ENCODE measurements at places on chromosomes 11 and 22.

DNA sequence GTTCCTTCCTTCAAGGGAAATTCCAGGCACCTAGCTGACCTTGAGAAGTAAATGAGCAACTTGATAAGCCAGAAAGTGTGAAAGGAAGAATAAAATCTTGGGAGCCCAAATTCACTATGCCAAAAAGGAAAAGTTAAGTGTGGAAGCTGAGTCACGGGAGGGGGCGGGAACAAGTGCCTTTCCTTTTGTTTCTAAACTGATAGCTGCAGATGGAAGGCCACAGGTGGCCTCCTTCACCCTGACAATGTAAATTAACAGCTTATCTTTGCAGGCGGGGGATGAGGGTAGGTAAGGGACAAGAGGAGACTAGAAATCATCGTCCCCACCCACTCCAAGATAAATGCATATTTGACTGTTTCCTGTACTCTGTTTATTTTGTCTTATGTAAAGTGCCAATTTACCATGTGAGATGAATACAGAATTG is 36.4 kb upstream of the TREH start:
- peak; percentile 94 for DNase-seq

DNA sequence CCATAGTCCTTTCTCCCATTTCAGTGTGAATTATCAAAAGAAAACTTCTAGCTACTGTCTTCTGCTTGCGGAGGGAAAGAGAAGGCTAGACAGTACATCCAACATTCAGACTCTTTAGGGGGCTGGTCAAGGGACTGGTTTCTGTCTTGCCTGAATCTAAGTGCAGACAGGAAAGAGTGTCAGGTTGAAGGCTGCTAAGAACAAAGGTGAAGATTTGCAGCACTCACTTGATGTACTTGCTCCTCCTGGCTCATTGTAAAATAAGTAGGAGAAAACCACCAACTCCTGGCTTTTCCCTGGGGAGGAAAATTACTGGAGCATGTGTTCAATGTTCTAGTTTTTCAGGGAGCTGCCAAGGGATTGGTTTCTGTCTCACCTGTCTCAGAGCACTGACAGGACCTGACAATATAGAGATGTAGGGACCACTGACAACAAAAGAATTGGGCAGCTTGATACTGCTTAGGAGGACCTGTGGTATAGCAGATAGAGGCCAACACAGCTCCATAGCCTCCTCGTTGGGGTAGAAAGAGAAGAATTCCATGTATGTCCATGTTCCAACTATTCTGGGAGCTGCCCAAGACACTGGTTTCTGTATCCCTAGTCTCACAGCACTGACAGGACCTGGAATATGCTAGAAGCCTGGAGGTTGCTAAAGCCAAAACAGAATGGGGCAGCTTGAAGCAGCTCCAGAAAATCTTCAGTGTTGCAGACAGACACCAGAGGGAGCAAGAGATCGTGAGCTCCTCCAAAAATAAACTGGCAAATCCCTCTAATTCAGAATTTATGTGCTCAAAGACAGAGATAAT is 39.7 kb upstream of the MMP12 start:
- DNase-seq: peak; percentile 81

DNA sequence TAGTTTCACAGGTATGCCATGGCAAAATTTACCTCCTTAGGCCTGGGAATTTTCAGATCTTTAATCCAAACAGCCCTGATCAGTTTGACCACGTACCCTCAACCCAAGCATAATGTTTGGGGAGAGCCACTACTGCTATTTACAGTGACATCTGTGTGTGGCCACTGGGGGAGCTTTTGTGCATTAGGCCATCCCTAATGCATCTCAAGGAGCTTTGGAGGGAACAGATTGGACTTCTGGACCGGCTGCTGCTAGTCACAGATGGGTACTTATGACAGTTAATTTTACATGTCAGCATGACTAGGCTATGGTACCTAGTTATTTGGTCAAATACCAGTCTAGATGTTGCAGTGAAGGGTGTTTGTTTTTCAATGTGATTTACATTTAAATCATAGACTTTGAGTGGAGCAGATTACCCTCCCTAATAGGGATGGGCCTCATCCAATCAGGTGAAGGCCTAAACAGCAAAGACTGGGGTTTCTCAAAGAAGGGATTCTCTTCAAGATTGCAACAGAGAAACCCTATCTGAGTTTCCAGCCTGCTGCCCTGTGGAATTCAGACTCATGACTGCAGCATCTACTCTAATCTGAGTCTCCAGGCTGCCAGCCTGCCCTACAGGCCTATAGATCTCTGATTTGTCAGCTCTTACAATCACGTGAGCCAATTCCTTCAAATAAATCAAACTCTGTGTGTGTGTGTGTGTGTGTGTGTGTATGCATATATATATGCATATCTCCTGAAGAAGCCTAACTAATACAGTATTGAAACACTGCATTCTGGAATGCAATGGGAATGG is 38.0 kb upstream of the GALNT18 start:
- DNase-seq: no peak

DNA sequence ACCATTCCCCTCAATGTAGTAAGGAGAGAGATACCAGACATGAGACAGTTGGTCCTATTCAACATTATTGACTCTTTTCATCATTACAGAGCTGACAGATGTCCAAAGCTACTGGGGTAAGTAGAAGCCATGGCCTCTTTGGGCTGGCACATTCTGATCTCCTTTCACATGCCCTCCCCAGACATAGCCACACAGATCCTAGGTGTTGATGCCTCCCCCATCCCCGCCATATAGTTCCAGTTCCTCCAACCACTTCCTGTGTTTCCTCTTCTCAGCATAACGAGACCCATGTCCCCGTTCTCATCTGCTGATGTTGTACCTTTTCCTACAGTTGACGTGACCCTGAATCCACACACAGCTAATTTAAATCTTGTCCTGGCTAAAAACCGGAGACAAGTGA is 14.0 kb downstream of the TRIM6 start:
- no peak for DNase-seq

GRCh38 chr11:69304686-69305085 is 10.7 kb downstream of the MYEOV start:
- no peak for DNase-seq

- DNase-seq: no peak
These were observed 16.6 kb upstream of the BCR start for GRCh38 chr22:23163665-23164064.

DNA sequence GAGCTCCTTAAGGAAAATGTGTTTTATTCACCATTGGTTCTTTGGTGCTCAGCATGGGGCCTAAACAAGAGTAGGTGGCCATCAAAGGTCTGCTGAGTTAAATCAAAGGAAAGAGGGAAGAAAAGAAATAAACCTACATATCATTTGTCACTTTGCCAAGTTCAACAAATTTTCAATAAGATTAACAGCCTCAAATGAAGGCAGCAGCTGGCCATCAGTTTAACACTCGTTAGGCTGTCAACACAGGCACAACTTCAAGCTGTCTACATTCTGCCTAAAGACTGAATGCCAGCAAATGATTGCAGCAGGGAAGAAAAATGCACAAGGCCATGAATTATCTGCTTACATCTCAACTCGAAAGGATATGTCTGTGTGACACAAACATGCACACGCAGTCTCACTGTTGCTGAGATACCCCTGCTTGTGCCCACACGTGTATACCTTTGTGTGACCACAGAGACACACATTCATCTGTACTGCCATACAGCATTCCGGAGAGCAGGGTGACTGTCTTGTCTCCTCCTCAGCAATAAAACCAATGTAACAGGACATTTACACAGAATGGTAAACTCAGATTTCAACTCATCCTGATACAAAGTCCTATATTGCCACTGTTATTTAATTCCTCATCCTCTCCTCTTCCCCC is 40.1 kb downstream of the TRIM66 start:
- peak; percentile 3 for DNase-seq

DNA sequence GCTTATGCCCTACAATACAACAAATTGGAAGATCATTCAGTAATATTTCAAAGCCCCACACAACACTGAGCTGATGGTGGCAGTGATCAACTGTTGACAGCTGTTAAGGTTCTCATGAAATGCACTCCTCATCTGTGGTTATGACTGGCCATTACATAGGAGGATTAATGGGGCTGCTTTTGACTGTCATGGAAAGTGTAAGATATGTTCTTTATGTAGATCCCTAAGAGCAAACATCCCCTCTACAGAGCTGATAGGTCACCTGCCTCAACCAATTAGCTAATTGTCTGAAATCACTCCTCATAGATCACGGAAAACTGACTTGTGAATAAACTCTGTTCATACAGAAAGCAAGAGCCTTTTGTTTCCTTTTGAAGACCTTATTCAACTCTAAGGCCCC is 78.1 kb downstream of the GAB2 start:
- DNase-seq: no peak

- no peak for DNase-seq
These were observed 6.0 kb upstream of the TRIM34 start for GRCh38 chr11:5618807-5619206.

DNA sequence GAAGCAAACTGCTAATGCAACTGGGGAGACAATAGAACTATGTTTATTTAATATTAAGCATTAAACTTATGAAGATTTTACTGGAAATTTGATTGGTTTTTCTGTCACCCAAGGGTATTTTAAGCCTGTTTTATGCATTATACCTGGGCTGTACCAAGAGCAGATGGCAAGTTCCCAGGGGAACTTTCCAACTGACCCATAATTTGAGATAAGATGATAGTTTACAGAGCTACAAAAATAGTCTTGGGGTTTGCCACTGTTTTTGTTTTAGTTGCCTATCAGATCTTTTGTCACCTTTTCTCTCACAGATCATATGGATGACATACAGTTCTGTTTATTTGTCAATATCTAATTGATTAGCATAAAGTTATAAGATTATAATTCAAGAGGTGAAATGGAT is 43.9 kb downstream of the PDE3B start:
- no peak for DNase-seq

- DNase-seq: no peak
These were observed 354.4 kb downstream of the SOX6 start for GRCh38 chr11:16001899-16002426.

- no peak for DNase-seq
These were observed 29.0 kb upstream of the KCNQ1OT1 start for GRCh38 chr11:2728663-2729332.

DNA sequence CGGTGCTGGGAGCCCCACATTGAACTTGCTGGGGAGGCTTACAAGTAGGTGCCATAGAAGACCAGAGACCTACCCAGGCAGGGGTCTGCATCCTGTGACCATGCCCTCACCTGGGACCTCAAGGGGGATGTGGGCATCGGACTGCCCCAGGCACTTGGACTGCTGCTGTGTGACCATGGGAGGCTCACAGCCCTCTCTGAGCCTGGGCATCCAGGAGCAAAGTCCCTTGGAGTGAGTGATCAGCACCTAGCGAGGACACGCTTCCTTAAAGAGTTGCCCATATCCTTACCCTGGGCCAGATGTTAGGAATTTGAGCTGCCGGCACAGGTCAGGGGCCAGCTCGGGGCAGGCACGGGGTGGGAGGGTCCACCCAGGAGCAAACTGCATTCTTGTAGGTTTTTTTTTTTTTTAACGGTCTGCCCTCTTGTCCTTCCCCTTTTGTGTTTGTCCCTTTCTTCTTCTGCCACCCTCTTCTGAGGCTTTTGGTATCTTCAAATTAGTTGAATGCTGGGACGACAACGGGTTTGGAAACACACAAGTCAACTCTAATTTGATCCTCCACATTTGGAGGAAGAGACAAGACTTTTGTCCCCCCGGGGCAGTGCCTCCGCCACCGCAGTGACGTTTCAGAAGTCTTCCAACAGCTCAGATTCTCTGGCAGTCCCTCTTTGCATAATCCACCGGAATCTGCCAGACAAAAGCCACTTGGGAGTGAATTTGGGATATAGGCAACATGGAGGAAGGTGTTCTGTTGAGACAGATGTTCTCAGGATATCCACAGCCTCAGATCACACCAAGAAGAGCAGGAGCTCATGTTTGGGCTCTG is 46.1 kb upstream of the LINC01488 start:
- peak; percentile 73 for DNase-seq
